Naive thymus-derived CD8-positive, alpha-beta T cell (primary cell): ENCODE measurements at places on chromosomes 1 and 21.

GRCh38 chr1:159008744-159009188 is 941 bp upstream of the IFI16 start:
- peak; percentile 51 for DNase-seq

GRCh38 chr1:19973616-19974015 is 5.8 kb downstream of the PLA2G2A start:
- no peak for DNase-seq

- DNase-seq = no peak
Measured at GRCh38 chr1:96425382-96426129, 296.0 kb upstream of the PTBP2 start.

- DNase-seq = no peak
Measured at GRCh38 chr1:80282536-80282935, 1276.0 kb upstream of the ADGRL4 start.

- no peak for DNase-seq
Measured at GRCh38 chr1:4395676-4396075, 258.7 kb upstream of the AJAP1 start.

DNA sequence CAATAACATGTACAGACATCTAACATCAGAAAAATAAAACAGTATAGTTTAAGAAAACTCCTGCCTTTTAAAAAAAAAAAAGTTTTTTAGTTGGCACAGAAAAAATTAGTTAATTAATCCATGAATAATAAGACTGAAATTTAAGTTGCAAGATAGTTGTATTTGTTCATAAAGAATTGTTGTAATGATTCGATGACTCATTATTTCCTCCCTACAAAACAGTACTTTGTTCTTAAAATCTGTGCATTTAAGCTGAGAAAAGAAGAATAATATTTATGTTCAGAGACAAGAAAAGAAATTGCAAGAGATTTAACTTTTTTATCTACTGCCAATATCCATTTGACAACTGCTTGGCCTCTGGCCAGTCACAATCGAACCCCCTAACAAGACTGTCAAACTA is 894.7 kb downstream of the ADGRL2 start:
- DNase-seq = no peak

DNA sequence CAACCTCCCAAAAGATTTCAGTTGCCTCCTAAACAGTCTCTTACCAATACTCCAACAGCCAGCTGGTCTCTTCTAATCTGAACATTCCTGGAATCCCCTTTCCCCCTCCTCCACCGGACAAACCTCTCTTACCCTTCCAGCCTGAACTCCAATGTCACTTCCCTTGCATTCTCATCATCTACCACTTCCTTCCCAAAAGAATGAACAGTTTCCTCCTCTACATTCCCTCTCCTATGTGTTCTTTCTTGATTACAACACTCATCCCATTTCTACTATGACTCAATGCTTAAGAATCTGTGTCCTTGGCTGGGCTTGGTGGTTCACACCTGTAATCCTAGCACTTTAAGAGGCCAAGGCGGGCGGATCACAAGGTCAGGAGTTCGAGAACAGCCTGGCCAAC is 417.1 kb downstream of the SETD4 start:
- no peak for DNase-seq

GRCh38 chr1:78388275-78388674 is 102.5 kb upstream of the PTGFR start:
- DNase-seq = no peak
